ENCODE measurements at places on chromosomes 16 and 17.

DNA sequence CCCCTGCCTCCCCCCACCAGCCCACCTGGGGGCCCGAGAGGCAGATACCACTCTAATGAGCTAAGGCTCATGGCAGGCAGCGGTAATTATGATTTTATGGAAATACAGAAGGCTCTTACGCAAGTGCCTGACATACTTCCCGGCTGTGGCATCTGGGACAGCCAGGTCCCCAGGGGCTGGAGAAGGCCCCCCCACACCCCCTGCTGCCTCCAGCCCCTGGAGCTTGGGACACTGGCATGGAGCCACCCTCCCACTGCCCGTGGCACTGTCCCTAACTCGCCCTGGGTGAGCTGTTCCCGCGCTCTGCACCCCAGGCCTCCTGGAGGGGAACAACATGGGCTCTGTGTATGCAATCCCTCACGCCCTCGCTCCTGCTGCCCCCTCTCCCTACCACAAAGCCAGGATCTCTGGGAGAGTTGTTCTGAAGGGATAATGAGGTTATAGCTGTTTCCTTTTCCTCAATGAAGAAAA is 5.4 kb upstream of the STAC2 start:
- no peak overlapping the region for H3K4me3 ChIP-seq
- no peaks in the 10 kb centered on the region for H3K36me3 ChIP-seq
- H3K4me1 ChIP-seq = peaks cover 23% of the 10 kb centered on the region
- peaks cover 18% of the 10 kb centered on the region for H3K27me3 ChIP-seq
- no peak overlapping the region for H3K27ac ChIP-seq

DNA sequence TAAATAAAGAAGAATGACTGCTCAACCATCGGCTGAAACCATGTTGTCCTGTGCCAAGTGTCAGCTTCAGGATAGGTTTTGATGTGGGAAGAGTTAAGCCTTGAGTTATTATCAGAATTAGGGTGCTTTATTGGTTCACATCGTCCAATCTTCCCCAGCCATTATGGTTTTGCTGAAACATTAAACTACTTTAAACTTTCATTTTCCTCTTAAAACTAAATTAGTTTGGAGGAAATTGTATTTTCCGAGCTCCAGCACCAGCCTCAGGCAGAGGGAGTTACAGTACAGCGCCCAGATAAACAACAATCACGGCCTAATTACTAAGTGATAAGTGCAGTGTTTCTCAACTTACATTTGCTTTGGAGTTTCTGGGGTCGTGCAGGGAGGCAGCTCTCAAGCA is 80.2 kb downstream of the TMEM114 start:
- no peaks in the 10 kb centered on the region for H3K4me1 ChIP-seq
- no peaks in the 10 kb centered on the region for H3K36me3 ChIP-seq
- DNase-seq = no peak
- H3K27ac ChIP-seq = no peak overlapping the region
- H3K4me3 ChIP-seq = no peak overlapping the region

GRCh38 chr16:71559855-71560254 is 17.0 kb downstream of the TAT start:
- H3K4me3 ChIP-seq = no peak overlapping the region
- no peak for DNase-seq
- no peaks in the 10 kb centered on the region for H3K27me3 ChIP-seq
- H3K36me3 ChIP-seq = no peaks in the 10 kb centered on the region
- H3K27ac ChIP-seq = no peak overlapping the region

- H3K27me3 ChIP-seq = no peaks in the 10 kb centered on the region
- no peaks in the 10 kb centered on the region for H3K36me3 ChIP-seq
- H3K27ac ChIP-seq = no peak overlapping the region
- no peaks in the 10 kb centered on the region for H3K4me1 ChIP-seq
- no peak for DNase-seq
These were observed 18.0 kb downstream of the PLCD3 start for GRCh38 chr17:45114117-45114932.

GRCh38 chr17:81518785-81519283 is 6.2 kb upstream of the ACTG1 start:
- H3K27ac ChIP-seq = no peak overlapping the region
- no peak for DNase-seq
- H3K27me3 ChIP-seq = peaks cover 4% of the 10 kb centered on the region

GRCh38 chr17:56755310-56755709 is 78.4 kb downstream of the C17orf67 start:
- no peak overlapping the region for H3K4me3 ChIP-seq
- no peaks in the 10 kb centered on the region for H3K36me3 ChIP-seq
- H3K27me3 ChIP-seq = no peaks in the 10 kb centered on the region
- H3K4me1 ChIP-seq = peaks cover 15% of the 10 kb centered on the region
- no peak overlapping the region for H3K27ac ChIP-seq

DNA sequence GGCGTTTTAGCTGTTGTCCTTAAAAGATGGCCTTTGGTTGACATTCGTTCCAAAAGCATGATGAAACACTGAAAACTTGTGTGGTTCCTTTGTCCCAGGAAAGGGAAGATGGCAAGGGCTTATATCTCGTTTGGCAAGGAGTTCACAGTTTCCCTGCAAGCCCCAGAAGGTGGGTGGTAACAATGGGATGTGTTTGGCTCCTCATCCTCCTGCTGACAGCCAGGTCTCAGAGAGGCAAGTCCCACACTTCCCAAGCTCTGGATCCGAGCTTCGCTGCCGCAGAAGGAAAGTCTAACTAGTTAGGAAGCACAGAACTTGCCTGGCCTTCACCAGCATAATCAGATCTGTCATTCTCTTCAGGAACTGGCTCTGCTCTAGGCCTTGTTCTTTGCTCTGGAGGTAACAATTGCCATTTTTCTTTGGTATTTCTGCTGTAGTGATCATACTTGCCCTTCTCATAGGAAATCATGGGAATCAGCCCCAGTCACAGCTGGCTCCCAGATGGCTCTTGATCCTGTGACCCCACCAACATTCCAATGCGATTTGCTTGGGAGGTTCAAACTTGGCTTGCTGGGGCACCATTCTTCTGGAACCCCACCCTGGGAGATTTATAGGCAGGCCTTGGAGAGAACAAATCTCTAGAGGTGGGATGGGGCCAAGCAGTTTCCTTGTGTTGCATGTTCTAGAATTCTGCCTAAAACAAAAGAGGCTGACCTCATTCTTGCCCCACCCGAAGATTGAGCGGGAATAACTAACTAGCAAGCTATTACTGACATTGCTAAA is 17.9 kb downstream of the KPNA2 start:
- H3K27me3 ChIP-seq = no peaks in the 10 kb centered on the region
- no peak overlapping the region for H3K27ac ChIP-seq
- H3K36me3 ChIP-seq = no peaks in the 10 kb centered on the region
- H3K4me3 ChIP-seq = no peak overlapping the region
- no peak for DNase-seq
- no peaks in the 10 kb centered on the region for H3K4me1 ChIP-seq

GRCh38 chr17:30124273-30124796 is 7.7 kb downstream of the NSRP1 start:
- no peaks in the 10 kb centered on the region for H3K27me3 ChIP-seq
- no peak overlapping the region for H3K27ac ChIP-seq
- no peaks in the 10 kb centered on the region for H3K36me3 ChIP-seq
- H3K4me1 ChIP-seq = peaks cover 7% of the 10 kb centered on the region
- H3K4me3 ChIP-seq = no peak overlapping the region

DNA sequence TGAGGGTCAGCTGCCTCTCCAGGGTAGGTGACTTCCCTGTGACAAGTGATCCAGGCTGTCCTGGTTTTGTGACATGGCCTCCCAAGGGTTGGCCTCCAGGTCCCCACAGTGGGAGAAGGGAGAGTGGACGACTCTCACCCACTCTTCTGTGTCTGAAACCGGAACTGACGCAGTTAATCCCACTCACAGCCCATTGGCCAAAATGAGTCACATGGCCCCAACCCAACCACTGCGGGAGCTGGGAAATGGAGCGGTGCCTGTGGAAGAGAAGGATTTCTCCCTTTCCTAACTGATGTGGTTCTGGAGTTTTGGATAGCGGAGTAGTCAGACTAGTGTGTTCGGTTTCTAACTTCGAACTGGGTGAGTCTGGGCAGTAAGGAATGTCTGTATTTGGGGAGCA is 79.4 kb downstream of the ABCC6 start:
- no peak overlapping the region for H3K27ac ChIP-seq
- no peak for DNase-seq
- H3K4me3 ChIP-seq = no peak overlapping the region
- H3K4me1 ChIP-seq = no peaks in the 10 kb centered on the region

DNA sequence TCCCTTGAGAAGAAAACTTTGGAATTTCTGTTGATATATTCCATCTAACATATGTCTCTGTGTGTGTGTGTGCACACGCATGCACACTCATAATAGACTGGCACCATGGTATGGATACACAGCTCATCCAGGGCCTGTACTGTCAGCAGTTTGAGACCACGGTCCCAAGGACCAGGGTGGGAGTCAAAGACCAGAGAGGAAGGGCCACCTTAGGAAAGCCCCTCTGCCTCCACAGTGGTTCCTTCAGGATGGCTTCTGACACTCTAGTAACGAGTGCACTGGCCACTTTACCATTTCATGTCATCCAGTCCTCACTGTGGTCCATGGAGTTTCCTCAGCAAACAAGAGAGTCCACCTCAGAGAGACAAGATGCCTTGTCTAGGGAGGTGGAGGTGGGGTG is 81.8 kb downstream of the PLD6 start:
- no peak for DNase-seq
- no peak overlapping the region for H3K27ac ChIP-seq
- no peak overlapping the region for H3K4me3 ChIP-seq
- peaks cover 71% of the 10 kb centered on the region for H3K4me1 ChIP-seq

GRCh38 chr17:49598918-49599317 is 23.2 kb downstream of the NXPH3 start:
- H3K27ac ChIP-seq = no peak overlapping the region
- peaks cover 43% of the 10 kb centered on the region for H3K36me3 ChIP-seq
- no peaks in the 10 kb centered on the region for H3K27me3 ChIP-seq
- DNase-seq = no peak
- H3K4me1 ChIP-seq = no peaks in the 10 kb centered on the region

DNA sequence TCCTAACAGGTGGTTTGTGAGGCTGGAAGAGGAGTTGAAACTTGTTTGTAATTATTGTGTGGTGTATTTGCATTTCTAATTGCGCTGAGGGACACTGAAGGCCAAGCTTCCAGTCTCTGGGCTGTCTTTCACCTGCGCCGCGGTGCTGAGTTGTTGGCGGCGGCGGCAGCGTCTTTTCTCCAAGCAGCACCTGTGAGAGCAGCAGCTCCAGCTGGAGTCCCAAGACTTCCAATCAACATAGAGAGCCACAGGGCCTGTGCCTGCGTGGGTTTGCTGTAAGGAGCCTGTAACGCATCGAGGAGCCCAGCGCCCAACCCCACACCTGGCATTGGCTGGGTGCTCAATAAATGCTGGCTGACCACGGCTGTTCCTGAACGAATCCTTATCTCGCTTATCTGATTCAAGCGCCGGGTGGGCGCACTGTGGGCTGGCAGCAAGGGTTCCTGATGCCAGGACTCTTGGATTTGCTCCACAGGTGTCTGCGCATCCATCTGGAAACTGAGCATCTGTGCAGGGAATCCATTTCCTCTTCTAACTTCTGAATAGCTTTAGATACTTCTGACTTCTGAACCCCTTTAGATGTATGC is 138.1 kb downstream of the ASIC2 start:
- DNase-seq = no peak
- H3K4me1 ChIP-seq = no peaks in the 10 kb centered on the region
- H3K27ac ChIP-seq = no peak overlapping the region
- no peaks in the 10 kb centered on the region for H3K36me3 ChIP-seq
- H3K27me3 ChIP-seq = no peaks in the 10 kb centered on the region

DNA sequence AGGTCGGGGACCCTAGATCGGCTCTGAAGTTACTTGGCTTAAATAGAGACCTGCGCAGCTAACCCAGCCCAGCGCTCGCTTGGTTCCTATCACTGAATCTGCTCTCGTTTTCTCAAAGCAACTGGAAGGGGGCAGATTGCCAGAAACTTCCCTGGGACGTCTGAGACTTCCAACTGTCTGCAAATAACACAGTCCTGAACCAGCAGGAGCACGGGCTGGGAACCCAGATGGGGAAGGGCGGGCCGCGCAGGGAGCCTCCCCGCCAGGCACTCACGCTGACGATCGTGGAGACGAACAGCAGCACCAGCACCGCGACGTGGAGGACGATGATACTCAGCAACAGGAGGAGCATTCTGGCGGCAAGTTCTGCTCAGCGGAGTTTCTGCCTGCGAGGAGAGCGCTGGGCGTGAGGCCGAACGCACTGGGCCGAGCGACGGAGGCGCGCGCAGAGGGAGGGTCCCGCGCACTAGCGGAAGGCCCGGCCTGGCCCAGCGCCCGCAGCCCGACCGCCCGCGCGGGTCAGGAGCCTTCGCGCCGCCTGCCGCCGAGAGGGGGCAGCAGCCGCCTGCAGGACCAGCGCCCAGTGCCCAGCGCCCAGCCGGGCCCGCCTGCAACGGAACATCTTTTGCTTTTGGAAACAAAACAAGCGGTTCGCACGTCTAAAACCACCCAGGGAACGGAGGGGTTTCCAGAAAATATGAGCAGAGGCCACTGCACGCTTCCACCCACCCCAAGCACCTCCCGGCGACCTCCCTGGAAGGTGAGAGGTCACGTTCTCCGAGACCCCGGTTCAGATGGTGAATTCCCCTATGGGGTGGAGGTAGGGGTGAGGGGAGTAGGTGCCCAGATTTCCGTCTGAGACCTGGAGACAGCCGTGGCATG is 4.5 kb downstream of the PMP22 start:
- H3K27me3 ChIP-seq = peaks cover 33% of the 10 kb centered on the region
- H3K27ac ChIP-seq = no peak overlapping the region
- peaks cover 13% of the 10 kb centered on the region for H3K4me1 ChIP-seq
- H3K4me3 ChIP-seq = no peak overlapping the region
- no peaks in the 10 kb centered on the region for H3K36me3 ChIP-seq

- no peaks in the 10 kb centered on the region for H3K36me3 ChIP-seq
- no peak overlapping the region for H3K4me3 ChIP-seq
- peak; percentile 44 for DNase-seq
- H3K4me1 ChIP-seq = no peaks in the 10 kb centered on the region
These were observed 9.9 kb downstream of the MXRA7 start for GRCh38 chr17:76700617-76701470.

DNA sequence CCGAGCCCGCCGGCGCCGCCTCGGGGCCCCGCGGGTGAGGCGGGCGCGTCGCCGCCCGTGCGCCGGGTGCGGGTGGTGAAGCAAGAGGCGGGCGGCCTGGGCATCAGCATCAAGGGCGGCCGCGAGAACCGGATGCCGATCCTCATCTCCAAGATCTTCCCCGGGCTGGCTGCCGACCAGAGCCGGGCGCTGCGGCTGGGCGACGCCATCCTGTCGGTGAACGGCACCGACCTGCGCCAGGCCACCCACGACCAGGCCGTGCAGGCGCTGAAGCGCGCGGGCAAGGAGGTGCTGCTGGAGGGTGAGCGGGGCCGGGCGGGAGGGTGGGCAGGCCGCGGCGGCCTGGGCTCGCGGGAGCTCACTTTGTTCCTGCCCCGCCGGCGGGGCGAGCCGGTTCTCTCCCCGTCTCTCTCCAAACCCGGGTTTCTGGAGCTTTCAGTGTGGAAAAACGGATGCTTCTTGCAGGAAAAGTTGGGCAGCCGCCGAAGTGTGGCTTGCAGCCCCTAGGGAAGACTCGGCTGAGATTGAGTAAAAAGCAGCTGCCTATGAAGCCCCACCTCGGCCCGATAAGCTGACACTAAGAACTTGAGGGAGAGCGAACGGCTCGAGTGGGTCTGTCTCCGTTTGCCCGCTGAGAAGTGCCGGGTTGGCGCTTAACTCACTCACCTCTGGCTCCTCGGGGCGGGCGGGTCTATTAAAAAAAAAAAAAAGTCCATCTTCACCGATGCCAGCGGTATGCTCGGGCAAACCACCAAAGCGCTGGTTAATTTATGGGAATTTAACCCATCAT is 677 bp downstream of the SNTB2 start:
- peak; percentile 43 for DNase-seq
- no peaks in the 10 kb centered on the region for H3K27me3 ChIP-seq
- H3K36me3 ChIP-seq = no peaks in the 10 kb centered on the region
- H3K4me1 ChIP-seq = peaks cover 42% of the 10 kb centered on the region
- H3K4me3 ChIP-seq = peak overlapping the region; percentile 75

All from CD8-positive, alpha-beta memory T cell (primary cell).